ENCODE measurements at places on chromosomes 6 and 20. TPM values are rescaled to one million over a fixed set of nuclear protein-coding genes. Genes with fewer than 3 reads are reported as not detected.

Gene CYP39A1
- 1.1 TPM for total RNA-seq

Gene TSPO2
- total RNA-seq, result not detected

Gene TNXB
- total RNA-seq, result 187 TPM

Gene CYP21A2
- 0.45 TPM for total RNA-seq

Gene COL21A1
- total RNA-seq, result 1.3 TPM

DNA sequence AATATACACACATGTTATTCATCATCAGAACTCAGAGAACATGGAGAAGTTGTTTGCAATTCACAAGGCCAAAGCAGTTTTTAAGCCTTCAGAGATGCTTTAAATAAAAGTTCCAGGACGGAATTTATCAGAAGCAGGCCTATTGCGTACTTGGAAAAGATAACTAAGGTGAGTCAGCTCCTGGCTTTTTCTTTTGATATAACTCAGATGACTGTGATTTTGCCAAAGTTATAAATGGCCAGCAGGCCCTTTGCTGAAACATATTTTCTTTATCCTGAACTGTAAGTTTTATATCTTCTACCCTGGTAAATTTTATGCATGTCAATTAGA lies 55.0 kb upstream of the PLCB1 start:
- no peak for DNase-seq

- no peak for DNase-seq
These were observed 104.6 kb upstream of the EXOC2 start for GRCh38 chr6:797479-798077.

DNA sequence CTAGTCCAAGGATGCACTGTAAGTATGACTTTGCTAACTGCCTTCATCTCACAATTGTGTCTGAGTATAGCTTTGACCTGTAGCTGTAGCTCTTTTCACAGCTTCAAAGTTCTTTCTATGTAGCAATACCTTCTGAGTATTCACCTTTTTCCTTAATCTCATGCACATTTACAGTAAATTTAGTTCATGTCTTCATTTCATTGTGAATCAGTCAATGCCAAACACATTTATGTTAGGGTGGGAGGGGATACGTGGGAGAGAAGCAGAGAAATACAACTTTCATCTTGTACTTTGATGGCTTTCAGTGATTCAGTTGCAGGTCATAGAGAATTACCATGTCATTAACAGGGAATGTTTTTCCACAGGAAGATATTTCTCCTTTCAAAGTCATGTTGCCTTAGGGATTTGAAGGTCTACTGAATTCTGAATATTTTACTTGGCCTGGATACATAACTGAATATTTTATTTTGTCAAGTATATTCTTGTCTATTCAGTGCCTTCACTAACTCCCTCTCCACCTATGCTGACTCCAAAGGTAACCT lies 119.2 kb downstream of the TINAG start:
- DNase-seq, result no peak

- no peak for DNase-seq
These were observed 43.2 kb downstream of the CDH4 start for GRCh38 chr20:61295249-61295648.

DNA sequence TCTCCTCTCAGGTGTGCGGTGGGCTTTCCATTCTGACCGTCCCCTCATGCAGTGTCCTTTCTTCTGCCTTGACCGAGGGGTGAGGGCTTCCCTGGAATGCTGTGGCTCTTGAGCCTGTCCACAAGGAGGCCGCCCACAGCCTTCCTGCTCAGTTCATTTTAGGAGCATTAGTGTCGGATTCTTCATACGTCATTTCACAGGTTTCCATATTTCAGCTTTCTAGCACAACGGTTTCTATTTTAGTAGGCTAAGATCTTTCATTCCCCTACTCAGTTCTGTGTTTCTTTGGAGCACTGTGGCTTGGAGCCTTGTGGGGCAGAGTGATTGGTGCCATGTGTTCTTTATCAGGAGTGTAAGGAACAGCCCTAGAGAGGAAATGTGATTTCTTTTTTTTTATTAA lies 5.5 kb downstream of the PPP1R3G start:
- no peak for DNase-seq

DNA sequence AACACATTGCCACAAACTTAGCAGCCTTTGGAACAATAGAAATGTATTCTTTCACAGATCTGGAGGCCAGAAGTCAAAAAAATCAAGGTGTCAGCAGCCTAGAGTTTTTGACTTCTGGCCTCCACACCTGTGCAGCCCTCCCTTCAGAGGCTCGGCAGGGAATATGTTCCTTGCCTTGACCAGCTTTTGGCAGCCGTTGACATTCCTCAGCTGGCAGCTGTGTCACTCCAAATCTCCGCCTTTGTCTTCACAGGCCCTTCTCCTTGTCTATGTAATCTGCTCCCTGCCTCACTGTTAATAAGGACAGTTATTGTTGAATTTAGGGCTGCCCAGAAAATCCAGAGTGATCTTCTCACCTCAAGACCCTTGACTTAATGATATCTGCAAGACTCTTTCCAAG lies 17.2 kb upstream of the AHI1 start:
- DNase-seq, result no peak

All from mesenteric fat pad (tissue), 1 donor.